ENCODE measurements at places on chromosomes 16 and 17.

DNA sequence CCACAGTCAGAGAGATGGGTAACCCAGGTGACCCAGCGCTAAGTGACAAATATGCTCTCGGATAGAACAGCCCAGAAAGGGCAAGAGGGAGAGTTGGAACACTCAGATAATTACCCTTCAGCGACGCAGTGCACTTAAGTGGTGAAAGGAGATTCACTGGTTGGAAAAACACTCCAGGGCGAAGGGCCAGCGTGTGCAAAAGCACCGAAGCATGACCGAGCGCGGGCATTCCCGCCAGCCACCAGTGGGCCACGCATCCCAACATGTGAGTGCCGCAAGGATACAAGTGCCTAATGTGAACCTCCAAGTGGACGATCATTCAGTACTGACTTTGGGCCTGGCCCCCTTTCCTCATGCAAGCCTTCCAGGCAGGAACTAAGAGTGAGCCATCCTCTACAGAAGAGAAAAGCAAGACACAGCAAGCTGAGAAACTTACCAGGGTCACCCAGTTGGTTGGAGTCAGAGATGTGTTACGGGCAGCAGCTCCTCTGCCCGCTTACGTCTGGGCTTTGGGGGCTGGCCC is 258.4 kb downstream of the C16orf95 start:
- no peak for DNase-seq

GRCh38 chr16:86150641-86151238 is 251.8 kb downstream of the IRF8 start:
- DNase-seq, result no peak

DNA sequence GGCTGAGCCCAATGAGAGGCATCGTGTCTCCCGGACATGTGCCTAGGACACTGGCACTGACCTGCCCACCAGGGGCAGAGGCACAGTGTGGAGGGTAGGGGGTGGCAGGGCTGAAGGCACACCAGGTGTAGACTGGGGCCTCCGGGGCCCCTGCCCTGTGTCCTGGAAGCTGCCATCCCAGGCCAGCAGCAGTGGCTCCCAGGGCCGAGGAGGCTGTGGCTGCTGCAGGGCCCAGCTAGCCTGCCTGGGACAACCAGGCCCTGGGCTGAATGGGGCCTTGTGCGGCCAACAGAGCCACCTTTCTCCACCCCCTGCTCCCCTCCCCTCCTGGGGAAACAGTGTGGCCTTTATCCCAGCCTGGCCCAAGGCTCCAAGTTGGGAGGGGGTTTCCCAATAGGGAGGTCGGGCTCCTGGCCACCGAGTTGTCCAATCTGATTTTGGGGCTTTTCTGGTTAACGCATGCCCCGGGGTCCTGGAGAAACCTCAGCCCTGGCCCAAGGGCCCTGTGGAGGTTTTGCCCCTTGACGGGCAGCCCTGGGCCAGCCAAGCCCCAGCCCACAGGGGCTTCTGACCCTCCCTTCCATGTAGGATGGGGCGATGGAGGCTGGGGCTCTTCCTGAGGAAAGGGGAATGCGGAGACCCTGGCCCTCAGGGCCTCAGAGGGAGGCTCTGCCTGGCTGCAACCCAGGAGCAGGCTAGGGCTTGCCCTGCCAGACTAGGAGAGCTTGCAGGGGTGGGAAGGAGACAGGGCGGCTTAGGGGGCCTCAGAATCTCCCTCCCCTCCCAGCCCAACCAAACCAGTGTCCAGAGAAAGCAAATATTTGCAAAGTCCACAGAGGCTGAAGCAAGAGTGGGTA is 4.2 kb downstream of the MTSS2 start:
- peak; percentile 51 for DNase-seq

- no peak for DNase-seq
These were observed 80.3 kb downstream of the PARN start for GRCh38 chr16:14549789-14550153.

- no peak for DNase-seq
These were observed 4.2 kb downstream of the FOXC2 start for GRCh38 chr16:86570558-86571529.

GRCh38 chr16:5066511-5066910 is 755 bp upstream of the C16orf89 start:
- no peak for DNase-seq

- no peak for DNase-seq
These were observed 1.9 kb upstream of the GRB7 start for GRCh38 chr17:39735882-39736281.

- no peak for DNase-seq
These were observed 13.4 kb upstream of the FAM83G start for GRCh38 chr17:19017804-19018599.

All from SK-N-SH (cell line).